ENCODE measurements at places on chromosomes 6 and 20.

GRCh38 chr20:45735988-45736387 lies 13.8 kb downstream of the SPINT4 start:
- no peaks in the 10 kb centered on the region for H3K27me3 ChIP-seq
- H3K4me3 ChIP-seq: no peak overlapping the region

- H3K4me1 ChIP-seq: no peaks in the 10 kb centered on the region
- H3K27me3 ChIP-seq: no peaks in the 10 kb centered on the region
- DNase-seq: peak; percentile 79
- H3K36me3 ChIP-seq: no peaks in the 10 kb centered on the region
- no peak overlapping the region for H3K4me3 ChIP-seq
Measured at GRCh38 chr6:27608916-27609883, 136.3 kb upstream of the ZNF184 start.

DNA sequence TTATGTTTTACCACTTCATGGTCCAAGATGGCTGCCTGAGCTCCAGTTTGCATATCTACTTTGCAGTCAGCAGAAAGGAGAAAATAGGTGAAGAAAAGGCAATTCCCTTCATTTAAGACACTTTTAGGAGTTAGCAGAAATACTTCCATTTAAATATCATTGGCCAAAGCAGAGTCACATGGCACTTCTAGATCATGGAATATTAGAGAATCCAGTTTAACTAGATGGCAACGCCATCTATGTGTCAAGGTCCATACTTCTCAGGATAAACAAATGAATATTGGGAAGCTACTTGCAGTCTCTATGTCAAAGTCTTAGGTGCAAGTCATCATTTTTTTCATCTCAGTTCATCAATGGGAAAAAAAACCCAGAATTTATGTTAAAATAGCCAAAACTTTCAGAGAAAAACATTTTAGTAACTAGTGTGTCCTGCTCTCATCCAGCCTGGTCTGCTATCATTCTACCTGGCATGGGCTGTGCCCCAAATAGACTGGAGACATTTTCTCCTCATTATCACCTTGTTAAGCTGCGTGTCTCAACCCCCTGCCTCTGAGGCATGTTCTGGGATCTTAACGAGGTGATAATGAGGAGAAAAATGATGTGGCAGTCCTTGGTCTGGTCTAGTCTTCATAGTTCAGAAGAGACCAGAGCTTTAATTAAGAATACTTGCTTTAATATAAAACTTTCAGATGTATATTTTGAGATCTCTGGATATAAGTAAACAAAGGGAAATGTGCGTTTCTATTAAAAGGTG lies 227.3 kb downstream of the TBX18 start:
- no peak overlapping the region for H3K4me3 ChIP-seq
- no peaks in the 10 kb centered on the region for H3K27me3 ChIP-seq

DNA sequence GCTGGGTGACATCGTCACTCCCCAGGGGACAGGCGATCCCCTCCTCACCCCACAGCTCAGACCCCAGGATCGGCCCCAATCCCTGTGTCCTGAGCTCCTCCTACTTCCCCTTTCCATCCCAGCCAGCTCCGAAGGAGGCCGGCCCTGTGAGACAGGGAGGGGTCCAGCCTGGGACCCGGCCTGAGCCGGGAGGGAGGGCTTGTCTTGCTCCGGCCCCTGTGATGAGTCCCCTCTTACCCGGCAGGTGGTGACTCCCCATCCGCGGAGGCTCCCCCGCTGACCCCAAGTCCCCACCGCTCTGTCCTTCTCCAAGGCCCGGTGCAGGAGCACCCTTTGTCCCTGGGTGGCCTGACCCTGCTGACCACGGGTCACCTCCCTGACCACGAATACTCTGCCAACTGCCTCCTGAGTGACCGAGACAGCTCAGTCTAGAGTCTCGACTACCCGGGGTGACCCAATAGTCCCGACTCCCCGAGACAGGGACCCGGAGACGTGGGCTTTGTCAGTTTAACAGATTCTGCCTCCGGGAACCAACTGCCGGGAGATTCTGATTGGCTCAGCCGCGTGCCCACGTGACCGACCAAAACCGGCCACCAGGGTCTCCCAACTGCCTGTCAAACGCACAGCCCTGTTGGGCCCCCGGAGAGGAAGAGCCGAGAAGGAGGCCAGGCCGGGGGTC lies 187.4 kb upstream of the PROKR2 start:
- H3K36me3 ChIP-seq: no peaks in the 10 kb centered on the region
- no peak overlapping the region for H3K4me3 ChIP-seq
- no peaks in the 10 kb centered on the region for H3K27me3 ChIP-seq
- DNase-seq: no peak
- H3K27ac ChIP-seq: no peak overlapping the region
- H3K4me1 ChIP-seq: no peaks in the 10 kb centered on the region

DNA sequence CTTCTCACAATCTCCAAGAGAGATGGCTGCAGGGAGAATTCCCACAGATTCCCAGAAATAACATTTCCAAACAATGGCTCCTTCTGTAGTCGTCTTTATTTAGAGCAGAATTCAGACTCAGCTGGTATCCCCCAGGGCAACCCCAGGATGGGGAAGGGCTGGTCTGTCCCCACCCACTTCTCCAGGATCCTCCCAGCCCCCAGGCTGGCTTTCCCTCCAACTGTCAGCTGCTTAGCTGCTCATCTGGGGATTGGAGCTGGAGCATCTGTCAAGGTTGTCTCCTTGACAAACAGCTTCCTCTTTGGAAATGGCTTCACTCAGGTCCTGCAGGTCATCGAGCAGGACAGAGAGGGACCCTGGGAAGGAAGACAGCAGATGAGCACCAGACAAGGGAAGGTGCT lies 3.5 kb upstream of the PSORS1C2 start:
- H3K27me3 ChIP-seq: no peaks in the 10 kb centered on the region
- H3K27ac ChIP-seq: no peak overlapping the region
- H3K4me3 ChIP-seq: no peak overlapping the region
- H3K4me1 ChIP-seq: peaks cover 4% of the 10 kb centered on the region
- DNase-seq: no peak

DNA sequence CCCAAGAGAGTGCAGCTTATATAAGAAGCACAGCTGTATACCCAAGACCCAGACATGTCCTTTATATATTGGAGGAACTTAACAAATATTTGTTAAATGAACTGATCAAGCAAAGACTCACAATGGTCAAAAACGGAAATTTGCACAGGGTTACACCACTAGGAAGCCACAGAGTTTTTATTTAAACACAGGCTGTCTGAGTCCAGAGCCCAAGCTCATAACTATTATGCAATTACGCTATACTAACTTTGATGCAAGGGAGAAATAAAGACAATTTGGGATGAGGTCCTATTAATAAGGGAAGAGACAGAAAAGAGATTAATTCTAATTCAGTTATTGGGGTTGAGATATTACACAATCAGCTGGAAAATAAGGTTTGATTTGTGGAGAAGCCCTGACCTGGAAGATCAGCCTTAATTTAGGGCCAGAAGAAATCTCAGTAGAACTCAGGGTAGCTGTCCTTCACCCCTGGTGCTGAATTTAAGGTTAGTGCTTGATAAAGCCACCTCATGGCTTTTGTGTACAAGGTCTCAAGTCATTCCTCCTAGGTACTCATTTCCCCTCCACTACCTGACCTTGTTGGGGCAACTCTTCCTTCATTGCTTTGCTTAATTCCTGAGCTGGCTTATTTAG lies 10.5 kb upstream of the ZNF334 start:
- H3K4me3 ChIP-seq: no peak overlapping the region
- peak; percentile 19 for DNase-seq
- no peaks in the 10 kb centered on the region for H3K4me1 ChIP-seq
- H3K27ac ChIP-seq: peak overlapping the region; percentile 7

DNA sequence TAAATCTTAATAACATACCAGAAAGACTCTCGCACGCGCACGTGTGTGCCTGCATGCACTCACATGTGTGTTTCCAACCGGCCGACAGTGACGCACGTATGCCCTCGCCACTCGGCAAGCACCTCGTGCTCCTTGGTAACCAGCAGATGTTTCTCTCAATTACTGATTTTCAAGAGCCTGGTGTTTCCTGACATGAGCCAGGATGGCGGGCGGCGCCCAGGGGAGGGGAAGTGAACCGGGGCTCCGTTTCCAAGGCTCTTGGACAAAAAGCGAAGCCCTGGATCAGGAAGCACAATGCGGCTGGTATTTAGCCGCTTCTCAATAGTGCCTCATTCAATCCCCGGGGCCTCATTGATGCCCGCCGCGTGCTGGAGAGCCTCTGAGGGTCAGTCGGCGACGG lies 37.7 kb downstream of the PMEPA1 start:
- no peaks in the 10 kb centered on the region for H3K36me3 ChIP-seq
- no peak overlapping the region for H3K4me3 ChIP-seq
- H3K27ac ChIP-seq: no peak overlapping the region
- no peaks in the 10 kb centered on the region for H3K4me1 ChIP-seq
- DNase-seq: no peak
- H3K27me3 ChIP-seq: no peaks in the 10 kb centered on the region

GRCh38 chr6:13304580-13305260 lies 23.6 kb downstream of the TBC1D7 start:
- H3K27ac ChIP-seq: peak overlapping the region; percentile 74
- no peak for DNase-seq
- H3K4me1 ChIP-seq: no peaks in the 10 kb centered on the region
- H3K27me3 ChIP-seq: no peaks in the 10 kb centered on the region
- no peaks in the 10 kb centered on the region for H3K36me3 ChIP-seq

GRCh38 chr6:744666-745353 lies 51.9 kb upstream of the EXOC2 start:
- DNase-seq: no peak
- H3K4me1 ChIP-seq: no peaks in the 10 kb centered on the region
- H3K27me3 ChIP-seq: no peaks in the 10 kb centered on the region
- H3K27ac ChIP-seq: no peak overlapping the region

DNA sequence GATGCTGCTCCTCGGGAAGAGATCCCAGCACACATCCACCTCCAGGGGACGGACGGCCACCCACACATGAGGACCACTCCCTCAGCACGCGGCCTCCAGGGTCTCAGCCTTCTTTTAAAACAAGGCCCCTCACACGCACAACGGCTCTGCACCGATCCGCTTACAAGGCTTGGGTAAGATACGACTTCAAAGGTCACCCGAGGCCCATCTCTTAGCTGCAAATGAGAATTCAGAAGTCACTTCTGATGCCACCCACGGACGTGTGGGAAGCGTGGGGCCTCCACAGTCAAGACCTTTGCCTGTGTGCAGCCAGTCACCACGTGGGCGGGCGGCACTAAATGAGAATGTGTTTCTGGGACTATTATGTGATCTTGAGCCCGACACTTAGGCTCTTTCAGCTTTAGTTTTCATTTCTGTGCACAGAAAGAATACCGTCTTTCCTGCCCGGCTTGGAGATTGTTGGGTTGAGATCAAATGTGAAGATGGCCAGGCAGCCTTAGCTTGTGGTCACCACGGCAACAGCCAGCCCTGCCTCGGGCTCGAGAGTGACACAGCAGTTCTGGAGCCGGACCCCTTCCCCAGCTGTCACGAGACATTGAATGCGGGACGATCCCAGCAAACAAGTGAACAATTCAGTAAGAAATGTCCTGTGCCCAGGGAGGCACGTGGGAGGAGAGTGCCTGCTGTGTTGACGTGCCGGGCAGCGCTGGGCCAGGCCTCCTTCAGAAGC lies 91.6 kb downstream of the RAMACL start:
- H3K27me3 ChIP-seq: no peaks in the 10 kb centered on the region
- H3K36me3 ChIP-seq: no peaks in the 10 kb centered on the region
- no peaks in the 10 kb centered on the region for H3K4me1 ChIP-seq
- H3K4me3 ChIP-seq: no peak overlapping the region
- DNase-seq: no peak

DNA sequence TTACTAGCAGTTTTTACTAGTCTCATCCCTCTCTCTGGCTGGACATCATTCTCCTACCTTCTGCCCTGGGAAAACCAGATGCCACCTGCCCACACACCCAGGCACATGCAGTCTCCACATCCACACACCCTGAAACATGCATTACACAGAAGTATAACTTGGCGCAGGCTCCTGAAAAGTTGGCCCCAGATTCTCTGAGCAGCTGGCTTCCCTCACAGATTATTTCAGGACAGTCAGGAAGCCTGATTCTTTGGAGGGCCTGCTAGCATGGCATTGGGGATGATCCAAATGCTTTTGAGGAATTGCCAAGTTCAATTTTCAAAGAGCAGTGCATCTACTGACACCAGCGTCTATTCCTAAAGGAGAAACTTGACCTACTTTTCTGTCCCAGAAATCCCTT lies 27.8 kb upstream of the KIF16B start:
- DNase-seq: no peak
- no peak overlapping the region for H3K4me3 ChIP-seq
- H3K27me3 ChIP-seq: no peaks in the 10 kb centered on the region
- H3K4me1 ChIP-seq: no peaks in the 10 kb centered on the region
- no peaks in the 10 kb centered on the region for H3K36me3 ChIP-seq

DNA sequence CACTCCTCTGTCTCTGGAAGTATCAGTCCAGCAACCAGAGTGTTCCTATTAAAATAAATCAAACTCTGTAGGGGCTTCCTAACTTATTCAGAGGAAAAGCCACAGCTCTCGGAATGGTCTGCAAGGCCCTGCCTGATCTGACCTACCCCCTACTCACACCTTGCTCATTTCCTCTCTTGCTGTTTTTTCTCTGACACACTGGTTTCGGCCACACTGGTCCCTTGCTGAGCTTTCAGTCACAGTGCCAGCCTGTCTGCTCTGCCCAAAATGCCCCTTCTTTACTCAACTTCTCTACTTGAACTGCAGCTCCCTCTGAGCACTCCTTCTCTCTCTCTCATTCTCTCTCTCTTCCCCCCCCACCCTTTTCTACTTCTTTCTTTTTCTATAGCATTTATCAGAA lies 430.2 kb downstream of the UTRN start:
- no peak overlapping the region for H3K27ac ChIP-seq
- no peak for DNase-seq
- no peaks in the 10 kb centered on the region for H3K36me3 ChIP-seq
- peaks cover 9% of the 10 kb centered on the region for H3K4me1 ChIP-seq
- H3K27me3 ChIP-seq: no peaks in the 10 kb centered on the region

GRCh38 chr20:61516346-61517208 lies 264.5 kb downstream of the CDH4 start:
- no peaks in the 10 kb centered on the region for H3K4me1 ChIP-seq
- no peak for DNase-seq
- no peak overlapping the region for H3K4me3 ChIP-seq
- H3K27ac ChIP-seq: no peak overlapping the region

DNA sequence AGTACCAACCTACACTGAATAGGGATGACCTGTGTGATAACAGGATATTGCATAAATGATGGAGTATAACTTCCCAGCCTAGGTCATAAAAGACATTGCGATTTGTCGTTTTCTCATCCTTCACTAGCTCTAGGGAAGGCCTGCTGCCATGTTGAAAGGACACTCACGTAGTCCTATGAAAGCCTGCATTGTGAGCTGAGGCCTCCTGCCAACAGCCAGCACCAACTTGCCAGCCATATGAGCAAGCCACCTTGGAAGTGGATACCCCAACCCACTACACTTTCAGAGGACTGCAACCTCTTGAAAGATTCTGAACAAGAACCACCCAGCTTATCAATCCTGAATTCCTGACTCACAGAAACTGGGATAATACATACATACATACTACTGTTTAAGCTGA lies 3.5 kb upstream of the PANK2 start:
- H3K27me3 ChIP-seq: no peaks in the 10 kb centered on the region
- peaks cover 7% of the 10 kb centered on the region for H3K4me1 ChIP-seq
- no peak for DNase-seq
- no peak overlapping the region for H3K27ac ChIP-seq

GRCh38 chr20:57560554-57561355 lies at the start of gene PCK1:
PCK1 (plus strand) TSS chr20:57561110; CDS start chr20:57561412, 302 bp downstream.
- H3K36me3 ChIP-seq: no peaks in the 10 kb centered on the region
- DNase-seq: peak; percentile 82
- H3K4me3 ChIP-seq: no peak within 1 kb of the TSS
- H3K4me1 ChIP-seq: peaks cover 13% of the 10 kb centered on the region
- peaks cover 2% of the 10 kb centered on the region for H3K27me3 ChIP-seq

GRCh38 chr20:43567477-43567876 lies 8.7 kb downstream of the SGK2 start:
- H3K27ac ChIP-seq: no peak overlapping the region
- no peak overlapping the region for H3K4me3 ChIP-seq
- H3K27me3 ChIP-seq: no peaks in the 10 kb centered on the region
- no peak for DNase-seq

Data from hepatocyte (in vitro differentiated cells).